Activated gamma-delta T cell treated with Interleukin-2 at 50 U/mL for 16 hours (primary cell): ENCODE measurements at places on chromosomes 5 and 9.

GRCh38 chr5:87867281-87867680, 401.4 kb downstream of the TMEM161B start:
- no peak for DNase-seq

- DNase-seq = peak; percentile 58
Measured at GRCh38 chr9:124202447-124202971, 55.2 kb upstream of the NEK6 start.

DNA sequence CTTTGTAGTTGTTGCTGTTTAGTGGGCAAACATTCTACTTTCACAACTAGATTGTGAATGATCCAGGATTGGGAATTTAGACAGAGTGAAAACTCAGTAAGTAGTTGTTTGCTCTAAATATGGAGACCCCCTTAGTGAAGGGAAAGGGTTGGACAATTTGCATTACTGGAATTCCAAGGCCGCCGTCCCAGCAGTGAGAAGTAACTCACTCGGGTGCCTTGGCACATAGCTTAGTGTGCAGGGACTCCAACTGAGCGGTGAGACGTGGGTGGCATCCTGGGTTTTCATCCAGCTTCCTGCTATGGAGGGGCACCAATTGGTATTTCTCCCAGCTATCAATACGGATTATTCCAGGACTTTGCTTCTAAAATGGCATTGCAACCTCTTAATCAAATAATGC, 69.7 kb upstream of the FCN1 start:
- no peak for DNase-seq

- DNase-seq = no peak
Measured at GRCh38 chr5:1670351-1670750, 129.3 kb downstream of the MRPL36 start.

DNA sequence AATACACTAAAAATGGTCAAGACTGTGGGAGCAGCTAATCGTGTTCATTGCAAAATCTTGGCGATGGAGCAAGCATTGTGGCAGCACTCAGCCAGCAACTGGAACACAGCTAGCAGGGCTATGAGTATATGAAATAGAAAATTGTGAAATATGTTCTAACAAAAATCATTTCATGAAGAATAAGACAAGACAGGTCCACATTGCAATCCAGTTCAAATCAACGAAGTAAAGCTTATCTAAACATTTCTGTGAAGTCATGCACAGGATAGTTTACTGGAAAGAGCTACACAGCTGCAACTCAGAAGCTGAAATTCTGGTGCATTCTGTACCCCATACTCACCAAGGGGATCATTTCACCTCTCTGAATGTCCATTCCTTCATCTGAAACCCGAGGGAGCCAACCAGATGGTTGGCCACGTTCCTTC, 5.3 kb upstream of the NFIL3 start:
- no peak for DNase-seq

GRCh38 chr5:98827161-98827560, 53.7 kb downstream of the RGMB start:
- no peak for DNase-seq

GRCh38 chr5:110297152-110297670, 429.3 kb downstream of the TMEM232 start:
- no peak for DNase-seq

GRCh38 chr5:120823328-120823727, 359.2 kb downstream of the PRR16 start:
- no peak for DNase-seq

GRCh38 chr9:32928912-32929311, 72.5 kb downstream of the APTX start:
- no peak for DNase-seq

GRCh38 chr5:173697931-173698579, 81.6 kb upstream of the BOD1 start:
- no peak for DNase-seq

- DNase-seq = no peak
Measured at GRCh38 chr9:85892401-85892800, 48.5 kb upstream of the NAA35 start.

GRCh38 chr5:140033037-140033760, 9.9 kb downstream of the NRG2 start:
- DNase-seq = no peak

- DNase-seq = no peak
Measured at GRCh38 chr9:2838371-2839000, 5.4 kb downstream of the PUM3 start.

- DNase-seq = no peak
Measured at GRCh38 chr5:109192555-109193281, 217.1 kb downstream of the PJA2 start.

DNA sequence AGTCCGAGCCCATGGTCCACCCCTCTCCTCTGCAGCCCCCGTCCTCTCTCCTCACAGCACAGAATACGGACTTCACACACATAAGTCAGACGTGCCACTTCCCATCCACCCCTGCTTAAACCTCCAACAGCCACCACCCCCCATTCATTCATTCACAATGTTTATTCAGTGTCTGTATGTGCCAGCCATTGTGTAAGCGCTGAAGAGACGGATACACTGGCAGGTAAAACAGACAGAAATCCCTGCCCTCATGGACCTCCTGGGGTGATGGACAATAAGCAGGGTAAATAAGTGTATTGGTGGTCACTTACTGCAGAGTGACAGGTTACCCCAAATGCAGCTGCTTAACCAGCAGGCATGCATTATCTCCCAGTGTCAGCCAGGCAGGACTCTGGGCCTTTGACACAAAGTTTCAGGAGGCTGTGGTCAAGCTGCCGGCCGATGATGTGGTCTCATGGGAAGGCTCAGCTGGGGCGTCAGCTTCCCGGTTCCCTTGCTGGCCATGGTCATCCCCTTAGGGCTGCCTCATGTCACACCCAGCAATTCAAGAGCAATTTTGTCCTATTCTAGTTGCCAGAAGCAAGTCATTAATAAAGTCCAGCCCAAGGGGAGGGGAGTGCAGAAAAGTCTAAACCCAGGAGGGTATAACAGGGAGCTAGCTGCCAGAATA, 1.8 kb upstream of the PAXX start:
- no peak for DNase-seq

- DNase-seq = no peak
Measured at GRCh38 chr9:127035423-127035822, 87.0 kb downstream of the ANGPTL2 start.

DNA sequence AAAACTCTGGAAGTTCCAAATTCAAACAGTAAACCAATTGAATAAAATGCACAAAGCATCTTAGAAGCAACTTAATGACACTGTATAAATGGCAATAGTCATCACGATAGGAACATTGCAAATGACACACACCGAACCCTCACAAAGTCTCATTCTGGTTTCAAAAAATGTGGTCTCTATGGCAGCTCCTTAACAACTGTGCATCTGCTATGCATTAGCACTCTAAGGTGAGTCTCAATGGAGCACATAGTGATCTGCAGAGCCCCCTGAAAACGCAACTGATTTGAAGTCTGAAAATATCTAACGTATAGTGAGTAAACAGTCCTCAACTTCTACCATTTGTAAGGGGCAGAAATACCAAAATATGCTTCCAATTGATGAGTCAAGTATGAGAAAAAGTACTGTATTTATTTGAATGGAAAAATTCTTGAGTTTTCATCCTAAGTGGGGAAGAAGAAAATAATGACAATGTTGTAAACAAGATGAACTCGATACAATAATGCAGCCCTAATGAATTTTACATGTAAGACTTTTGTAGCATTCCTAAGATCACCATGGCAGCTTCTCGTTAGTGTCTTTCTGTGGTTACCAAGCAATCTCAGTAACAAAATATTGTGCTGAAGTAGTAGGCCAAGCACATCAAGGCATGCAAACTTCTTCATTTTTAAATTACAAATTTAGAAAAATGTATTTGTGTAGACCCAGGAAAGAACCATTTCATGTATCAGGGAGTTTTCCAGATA, 517.5 kb upstream of the FAM174A start:
- DNase-seq = no peak

GRCh38 chr5:143693651-143694252, 118.2 kb upstream of the HMHB1 start:
- DNase-seq = peak; percentile 11

DNA sequence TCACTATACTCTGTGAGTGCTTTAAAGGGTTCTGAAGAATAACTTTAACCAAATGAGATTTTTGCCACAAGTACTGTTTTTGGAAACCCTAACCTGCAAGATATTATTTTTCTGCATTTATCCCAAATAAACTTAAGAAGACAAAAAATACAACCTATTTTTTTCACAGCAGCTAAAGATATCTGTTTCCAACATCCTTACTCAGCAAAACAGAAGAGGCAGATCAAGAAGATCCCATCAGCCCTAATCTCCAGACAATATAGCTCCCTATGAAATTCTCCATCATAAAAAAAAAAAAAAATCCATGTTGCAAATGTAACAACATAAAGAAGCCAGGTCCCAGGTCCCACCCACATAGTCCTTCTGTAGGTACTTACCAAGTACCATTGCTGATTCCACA, 7.6 kb downstream of the PCSK1 start:
- DNase-seq = no peak

DNA sequence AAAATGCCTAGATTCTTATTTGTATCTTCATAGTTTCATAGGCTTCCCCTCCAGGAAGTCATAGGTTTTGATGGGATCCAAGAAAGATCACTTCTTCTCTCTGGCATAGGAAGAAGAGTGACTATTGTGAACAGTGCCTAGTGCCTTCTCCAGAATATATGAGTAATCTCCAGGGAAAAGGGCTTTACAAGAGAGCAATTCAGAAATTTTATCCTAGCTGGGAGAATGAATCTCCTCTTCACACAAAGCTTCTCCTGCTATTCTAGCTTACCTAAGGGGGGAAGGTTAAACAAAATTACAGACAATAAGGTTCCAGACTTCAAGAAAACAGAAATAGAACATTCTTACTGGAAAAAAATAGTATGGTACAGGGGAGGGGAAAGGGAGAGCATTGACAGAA, 1193.3 kb upstream of the CDH6 start:
- DNase-seq = no peak

- no peak for DNase-seq
Measured at GRCh38 chr9:130156672-130157071, 15.5 kb upstream of the NCS1 start.

DNA sequence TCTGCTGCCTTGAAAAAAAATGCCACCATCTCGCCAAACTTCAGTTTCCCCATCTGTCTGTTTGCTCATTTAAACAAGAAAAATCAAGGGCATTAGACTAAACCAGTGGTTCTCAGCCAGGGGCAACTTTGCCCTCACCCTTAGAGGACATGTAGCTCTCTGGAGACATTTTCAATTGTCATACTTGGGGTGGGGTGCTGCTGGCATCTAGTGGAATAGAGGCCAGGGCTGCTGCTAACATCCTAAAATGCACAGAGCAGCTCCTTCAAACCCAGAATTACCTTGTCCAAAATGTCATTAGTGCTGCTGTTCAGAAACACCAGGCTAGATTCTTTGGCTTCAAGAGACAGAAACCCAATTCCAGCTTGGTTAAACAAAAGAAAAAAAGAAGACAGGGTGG, 71.1 kb upstream of the FOXE1 start:
- no peak for DNase-seq

DNA sequence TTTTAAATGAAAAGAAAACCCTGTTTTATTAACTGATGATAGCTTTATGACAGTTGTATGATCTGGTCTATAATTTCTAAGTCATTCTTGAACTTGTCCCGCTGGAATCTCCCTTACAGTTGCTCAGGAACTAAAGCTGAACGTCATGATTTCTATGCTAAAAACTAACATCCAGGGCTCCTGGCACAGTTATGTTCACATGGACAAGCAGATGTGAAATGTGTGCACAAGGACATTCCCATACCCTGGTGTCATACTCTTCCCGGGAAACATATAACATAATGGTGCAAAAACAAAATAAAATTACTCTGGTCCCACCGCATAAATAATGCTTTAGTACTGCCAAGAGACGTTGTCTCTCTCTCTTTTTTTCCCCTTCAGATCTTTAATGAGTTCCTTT, 134.9 kb downstream of the PRDM6 start:
- DNase-seq = no peak
